Activated T-helper 17 cell treated with anti-CD3 and anti-CD28 coated beads, Interleukin-2, amount 50 U/mL, for 72 hours (primary cell): ENCODE measurements at places on chromosomes 2 and 18.

- no peak for ATAC-seq
- H3K27me3 ChIP-seq = peaks cover 13% of the 10 kb centered on the region
- H3K4me3 ChIP-seq = no peak overlapping the region
- H3K36me3 ChIP-seq = no peaks in the 10 kb centered on the region
Measured at GRCh38 chr18:24756385-24756784, 295.9 kb downstream of the HRH4 start.

DNA sequence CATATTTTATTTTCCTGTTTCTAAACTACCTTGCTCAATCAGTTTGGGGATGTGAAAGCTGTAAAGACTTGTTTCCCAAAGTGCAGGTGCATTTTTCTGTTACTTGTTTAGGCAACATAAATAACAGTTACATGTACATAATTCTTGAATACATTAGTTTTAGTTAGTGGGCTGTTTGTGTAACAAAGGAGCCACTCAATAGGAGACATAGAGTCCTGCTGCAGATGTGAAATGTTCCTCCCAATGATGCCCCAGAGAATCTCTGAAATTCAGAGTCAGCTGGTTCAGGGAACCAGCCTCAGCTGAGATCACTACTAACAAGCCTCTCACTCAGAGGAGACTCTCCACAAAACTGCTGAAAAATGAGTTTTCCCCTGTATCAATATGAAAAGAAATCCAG, 91.5 kb upstream of the TWSG1 start:
- peak overlapping the region; percentile 70 for H3K27ac ChIP-seq
- H3K27me3 ChIP-seq = no peaks in the 10 kb centered on the region
- peaks cover 28% of the 10 kb centered on the region for H3K4me1 ChIP-seq
- H3K36me3 ChIP-seq = peaks cover 90% of the 10 kb centered on the region
- ATAC-seq = no peak

GRCh38 chr2:84807063-84807485, 73.8 kb downstream of the TRABD2A start:
- H3K4me1 ChIP-seq = peaks cover 14% of the 10 kb centered on the region
- no peak overlapping the region for H3K27ac ChIP-seq
- no peak for ATAC-seq
- no peaks in the 10 kb centered on the region for H3K27me3 ChIP-seq
- H3K36me3 ChIP-seq = no peaks in the 10 kb centered on the region

DNA sequence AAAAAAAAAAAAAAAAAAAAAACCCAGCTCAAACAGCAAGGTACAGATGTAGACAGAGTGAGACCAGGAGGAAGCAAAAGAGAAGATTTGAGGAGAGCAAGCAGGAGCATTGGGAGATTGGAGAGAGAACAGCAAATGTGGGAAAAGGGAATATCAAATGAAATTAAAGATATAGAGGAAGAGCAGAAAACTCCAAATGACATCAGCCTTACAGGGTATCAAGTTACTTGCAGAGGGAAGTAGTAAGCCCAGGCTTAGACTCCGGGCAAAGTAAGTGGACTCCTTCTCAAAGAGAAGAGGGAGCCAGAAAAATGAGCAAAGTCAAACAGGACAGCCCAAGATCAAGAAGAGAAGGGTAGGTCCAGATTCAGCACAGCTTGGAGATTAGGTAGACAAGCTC, 93.3 kb upstream of the PPP1CB start:
- no peak overlapping the region for H3K4me3 ChIP-seq
- H3K36me3 ChIP-seq = no peaks in the 10 kb centered on the region
- peaks cover 19% of the 10 kb centered on the region for H3K4me1 ChIP-seq
- ATAC-seq = no peak
- H3K27me3 ChIP-seq = no peaks in the 10 kb centered on the region

DNA sequence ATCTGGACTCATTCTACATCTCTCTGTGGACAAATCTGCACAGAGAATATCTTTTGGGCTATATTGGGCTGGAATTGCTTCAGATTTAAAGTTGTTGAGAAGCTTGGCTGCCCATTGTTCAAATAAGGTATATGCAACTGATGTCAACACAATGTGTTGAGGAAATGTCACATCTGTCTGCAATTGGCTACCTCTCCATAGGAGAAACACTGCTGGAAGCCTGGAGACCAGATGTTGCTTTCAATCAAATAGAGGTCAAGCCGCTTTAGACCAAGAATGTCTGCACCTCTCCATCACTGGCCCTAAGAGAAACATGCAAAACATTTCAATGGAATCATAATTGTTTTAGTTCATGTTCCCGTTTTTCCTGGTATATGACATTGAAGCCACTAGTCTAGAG, 720.2 kb downstream of the SLC4A3 start:
- ATAC-seq = no peak
- no peaks in the 10 kb centered on the region for H3K4me1 ChIP-seq
- H3K27ac ChIP-seq = no peak overlapping the region
- no peak overlapping the region for H3K4me3 ChIP-seq
- H3K36me3 ChIP-seq = no peaks in the 10 kb centered on the region
